ENCODE measurements at places on chromosomes 5 and 9.

GRCh38 chr5:76528547-76529331 lies 94.5 kb downstream of the F2RL2 start:
- no peak for DNase-seq

- DNase-seq = no peak
Measured at GRCh38 chr5:157187046-157187754, 6.6 kb downstream of the ITK start.

DNA sequence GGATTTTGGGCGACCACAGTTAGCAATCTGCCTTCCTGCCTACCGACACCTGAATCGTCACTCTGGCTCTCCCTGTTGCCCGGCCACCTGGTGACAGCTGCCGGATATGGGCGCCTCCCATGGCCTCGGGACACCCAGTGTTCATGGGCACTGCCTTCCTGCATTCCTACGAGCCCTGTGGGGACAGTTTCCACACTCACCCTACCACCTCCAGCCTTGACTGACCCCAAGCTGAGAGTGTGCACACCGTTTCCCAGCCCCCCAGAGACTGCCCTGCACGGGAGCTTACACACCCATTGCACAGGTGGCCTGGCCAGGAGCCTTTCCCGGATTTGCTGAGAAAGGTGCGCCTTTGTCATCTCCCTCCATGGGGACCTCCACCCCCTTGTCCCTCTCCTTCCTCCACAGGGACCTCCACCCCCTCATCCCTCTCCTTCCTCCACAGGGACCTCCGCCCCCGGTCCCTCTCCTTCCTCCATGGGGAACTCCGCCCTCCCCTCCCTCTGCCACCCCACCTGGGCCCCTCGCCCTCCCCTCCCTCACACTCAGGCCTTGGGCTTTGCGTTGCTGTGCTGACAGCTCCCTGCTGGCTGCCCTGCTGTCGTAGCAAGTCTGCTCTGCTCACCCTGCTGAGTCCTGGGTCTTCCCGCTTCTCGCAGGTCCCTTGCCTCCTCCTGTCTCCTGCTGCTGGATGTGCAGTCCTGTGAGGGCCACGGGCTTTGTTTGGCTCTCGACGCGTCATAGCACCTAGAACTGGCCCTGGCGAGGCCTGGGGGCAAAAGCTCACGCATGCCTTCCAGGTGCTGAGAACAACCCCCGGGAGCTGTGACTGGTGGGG lies 48.4 kb downstream of the MRPL36 start:
- DNase-seq = no peak

DNA sequence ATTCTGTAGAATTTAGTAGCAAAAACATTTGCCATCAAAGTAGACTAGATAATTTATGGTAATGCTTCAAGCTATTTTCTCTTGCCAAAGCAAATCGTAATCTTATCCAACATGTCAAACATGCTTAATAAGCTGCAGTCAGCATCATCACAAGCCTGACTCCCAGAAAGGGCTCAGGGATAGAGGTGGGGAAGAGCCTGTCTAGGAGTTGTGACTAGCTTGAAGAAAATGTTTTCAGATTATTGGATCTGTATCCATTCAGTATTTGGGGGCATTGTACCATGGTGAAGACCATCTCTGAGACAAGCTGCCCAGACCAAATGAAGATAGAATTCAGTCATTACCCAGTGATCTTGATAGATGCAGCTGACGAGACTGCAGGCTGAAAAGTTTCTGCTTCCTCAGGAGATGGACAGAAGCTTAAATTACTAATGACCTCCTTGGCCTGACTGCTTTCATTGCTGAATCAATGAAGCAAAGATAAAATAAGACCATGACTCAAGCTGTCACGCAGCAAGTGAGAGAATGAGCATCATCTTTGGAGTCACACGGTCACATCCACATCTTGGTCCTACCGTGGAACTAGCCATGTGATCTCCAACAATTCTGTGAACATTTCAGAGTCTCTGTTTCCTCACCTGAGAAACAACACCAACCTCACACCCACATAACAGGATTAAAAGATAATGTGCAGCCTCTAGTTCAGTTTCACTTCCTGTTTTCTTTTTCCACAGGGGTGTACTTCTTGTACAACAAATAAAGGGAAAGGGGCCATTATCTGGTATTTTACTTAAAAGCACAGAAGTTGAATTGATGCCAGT lies 9.4 kb downstream of the ERAP2 start:
- DNase-seq = no peak

GRCh38 chr5:2908086-2908485 lies 156.6 kb upstream of the IRX2 start:
- no peak for DNase-seq

DNA sequence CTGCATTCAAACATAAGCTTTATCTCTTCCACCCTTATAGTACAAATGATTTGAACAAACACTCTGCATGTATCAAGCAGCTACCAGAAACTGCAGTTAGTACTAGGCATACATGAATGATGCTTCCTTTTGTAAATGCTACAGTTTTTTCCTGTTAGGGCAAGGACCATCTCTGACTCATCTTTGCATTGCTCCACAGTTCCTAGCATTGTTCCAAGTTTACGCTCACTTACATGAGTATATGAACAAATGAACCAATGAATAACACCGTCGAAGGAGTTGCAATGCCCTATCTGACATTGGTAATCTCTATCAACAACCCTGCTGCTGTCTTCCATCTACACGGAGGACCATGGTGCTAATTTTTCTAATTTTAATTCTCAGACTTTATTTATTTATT lies 2.1 kb upstream of the ALDH7A1 start:
- DNase-seq = no peak

DNA sequence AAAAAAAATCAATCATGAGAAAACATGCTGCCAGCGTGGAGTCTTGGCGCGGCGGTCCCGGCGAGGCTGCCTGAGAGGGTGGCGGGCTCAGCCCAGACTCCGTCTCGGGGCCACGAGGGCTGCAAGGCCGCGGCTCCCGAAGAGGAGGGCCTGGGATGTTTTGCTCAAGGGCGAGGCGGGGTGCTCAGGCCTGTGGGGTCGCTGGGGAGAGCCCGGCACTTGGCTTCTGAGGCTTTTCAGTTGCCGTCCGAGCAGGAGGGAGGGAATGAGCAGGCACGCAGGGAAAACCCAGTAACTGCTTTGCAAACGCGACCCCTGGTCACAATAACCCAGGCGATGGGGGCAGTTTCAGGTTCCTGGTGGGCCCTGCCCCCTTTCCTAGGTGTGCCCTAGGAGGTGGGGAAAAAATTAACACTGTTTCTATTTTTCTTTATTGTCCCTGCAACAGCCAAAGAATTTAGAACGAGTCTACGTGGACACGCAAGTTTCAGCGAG lies 3.2 kb upstream of the IRX2 start:
- no peak for DNase-seq

GRCh38 chr9:83538172-83538889 lies at the start of gene FRMD3:
Gene FRMD3, minus strand, starts transcription at chr9:83538401. Its CDS starts 170 bp downstream, at chr9:83538231.
- peak; percentile 84 for DNase-seq

DNA sequence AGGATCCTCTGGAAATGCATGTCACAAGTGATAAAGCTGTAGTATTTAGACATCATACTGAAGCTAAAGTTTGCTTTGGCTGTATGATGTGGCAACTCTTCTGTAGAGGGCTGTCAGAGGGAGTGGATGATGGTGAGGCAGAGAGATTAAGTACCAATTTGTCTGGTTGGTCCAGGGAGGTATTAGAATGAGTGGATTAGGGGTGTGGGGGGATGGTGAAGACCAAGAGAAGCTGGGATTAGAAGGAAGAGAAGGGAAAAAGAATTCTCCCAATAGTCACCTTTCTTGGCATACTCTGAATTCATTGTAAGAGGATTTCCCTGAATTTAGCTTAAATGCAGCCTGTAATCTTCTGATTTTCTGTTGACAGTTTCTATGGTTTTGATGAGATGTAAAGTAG lies 3.6 kb downstream of the PCDHAC2 start:
- DNase-seq = no peak

DNA sequence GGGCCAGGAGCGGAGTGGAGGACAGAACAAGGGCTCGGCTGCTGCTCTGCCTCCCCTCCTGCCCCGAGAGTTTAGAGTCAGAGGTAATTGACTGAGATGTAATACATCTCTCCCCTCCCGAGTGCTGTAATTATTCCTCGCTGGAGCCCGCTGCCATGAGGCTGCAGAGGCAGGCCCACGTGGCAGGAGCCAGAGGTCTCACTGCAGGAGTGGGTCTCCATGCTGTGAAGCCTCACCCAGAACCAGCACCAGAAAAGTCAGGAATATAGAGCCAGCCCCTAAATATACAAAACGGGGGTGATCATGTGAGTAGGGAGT lies 2.5 kb downstream of the FAM163B start:
- DNase-seq = no peak

- no peak for DNase-seq
Measured at GRCh38 chr5:133317558-133317957, 265.7 kb downstream of the HSPA4 start.

GRCh38 chr5:164002214-164002613 lies 496.8 kb downstream of the MAT2B start:
- no peak for DNase-seq

- DNase-seq = no peak
Measured at GRCh38 chr5:115459855-115460341, 84.7 kb downstream of the FEM1C start.

DNA sequence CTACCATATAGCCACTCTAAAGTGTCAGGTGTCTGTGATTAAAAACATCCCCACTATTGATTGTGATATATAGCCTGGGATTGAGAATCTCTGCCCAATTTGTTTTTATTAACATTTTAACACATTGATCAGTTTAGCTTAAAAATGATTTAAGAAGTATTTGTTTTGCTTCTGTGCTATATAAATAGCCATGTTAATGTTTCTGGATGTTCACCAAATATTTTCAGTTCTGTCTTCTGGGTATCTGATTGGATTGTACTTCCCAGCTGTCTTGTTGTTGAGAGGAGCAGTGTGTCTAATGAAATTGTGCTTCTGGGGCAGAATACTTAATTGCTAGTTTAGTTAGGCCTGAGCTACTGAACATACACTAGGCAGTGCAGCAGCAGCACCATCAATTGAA lies 126.6 kb upstream of the TUSC1 start:
- no peak for DNase-seq

DNA sequence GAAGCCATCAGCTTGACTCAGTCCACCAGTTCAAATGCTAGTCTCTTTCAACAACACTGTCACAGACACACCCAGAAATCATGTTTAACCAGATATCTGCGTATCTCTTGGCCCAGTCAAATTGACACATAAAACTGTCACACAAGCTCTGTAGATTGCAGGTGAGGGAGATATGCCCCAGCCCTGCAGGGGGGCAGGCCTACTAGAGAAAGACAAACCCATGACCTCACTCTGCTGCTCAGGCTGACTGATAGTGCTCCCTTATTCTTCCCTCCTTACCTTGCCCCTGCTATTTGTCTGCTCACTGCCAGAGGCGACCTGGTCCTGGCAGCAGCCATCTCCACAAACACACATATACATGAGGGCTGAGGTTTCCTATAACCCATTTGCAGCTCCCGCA lies 351.3 kb downstream of the DRD1 start:
- DNase-seq = peak; percentile 50

DNA sequence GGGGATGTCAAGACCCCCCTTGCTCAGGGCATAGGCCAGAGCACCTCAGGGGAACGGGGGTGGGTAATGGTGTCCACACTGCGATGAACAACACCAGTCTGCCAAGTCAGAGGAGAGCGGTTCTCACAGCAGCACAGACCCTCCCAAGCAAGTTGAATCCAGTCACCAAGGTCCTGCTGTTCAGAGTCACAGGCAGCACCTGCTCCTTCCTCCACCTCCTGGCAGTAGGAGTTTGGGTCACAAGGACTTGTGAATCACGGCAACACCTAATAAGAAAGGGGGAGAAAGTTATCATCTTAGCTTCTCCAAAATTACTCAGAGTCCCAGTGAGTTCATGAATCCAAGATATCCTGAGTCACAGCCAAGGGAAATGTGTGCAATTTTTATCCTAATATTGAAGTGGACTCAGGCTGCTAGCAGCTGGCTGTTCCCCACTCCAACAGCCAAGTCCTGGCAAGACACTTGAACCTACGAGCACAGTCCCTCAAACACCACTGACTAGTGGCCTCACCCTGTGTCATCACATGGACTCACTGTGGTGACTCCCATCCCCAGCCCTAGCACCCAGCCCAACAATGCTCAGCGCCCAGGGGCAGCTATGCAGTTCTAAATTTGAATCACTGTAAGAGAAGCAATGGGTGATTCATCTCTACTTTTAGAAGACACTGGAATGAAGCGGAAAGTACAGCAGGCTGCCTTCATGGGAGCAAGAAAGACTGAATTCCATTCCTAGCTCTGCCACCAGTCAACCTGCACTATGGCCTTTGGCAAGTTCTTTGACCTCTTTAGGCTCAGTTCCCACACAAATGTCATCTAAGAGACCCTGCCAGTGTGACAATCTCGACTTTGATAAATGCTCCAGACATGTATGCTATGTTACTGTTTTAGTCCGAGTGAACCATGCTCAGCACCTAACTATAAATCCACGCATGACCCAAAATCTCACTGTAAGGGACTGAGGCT lies 113.7 kb downstream of the KLHL3 start:
- DNase-seq = no peak

DNA sequence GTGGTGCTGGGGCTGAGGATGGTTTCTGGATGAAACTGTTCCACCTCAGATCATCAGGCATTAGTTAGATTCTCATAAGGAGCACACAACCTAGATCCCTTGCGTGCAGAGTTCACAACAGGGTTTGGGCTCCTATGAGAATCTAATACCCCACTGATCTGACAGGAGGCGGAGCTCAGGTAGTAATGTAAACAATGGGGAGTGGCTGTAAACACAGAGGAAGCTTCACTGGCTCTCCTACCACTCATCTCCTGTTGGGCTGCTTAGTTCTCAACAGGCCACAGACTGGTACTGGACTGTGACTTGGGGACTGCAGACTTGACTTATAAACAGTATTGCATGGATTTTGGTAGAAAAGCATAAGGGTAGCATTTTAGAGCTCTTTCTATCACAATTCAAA lies 870.7 kb upstream of the CDH10 start:
- DNase-seq = no peak

DNA sequence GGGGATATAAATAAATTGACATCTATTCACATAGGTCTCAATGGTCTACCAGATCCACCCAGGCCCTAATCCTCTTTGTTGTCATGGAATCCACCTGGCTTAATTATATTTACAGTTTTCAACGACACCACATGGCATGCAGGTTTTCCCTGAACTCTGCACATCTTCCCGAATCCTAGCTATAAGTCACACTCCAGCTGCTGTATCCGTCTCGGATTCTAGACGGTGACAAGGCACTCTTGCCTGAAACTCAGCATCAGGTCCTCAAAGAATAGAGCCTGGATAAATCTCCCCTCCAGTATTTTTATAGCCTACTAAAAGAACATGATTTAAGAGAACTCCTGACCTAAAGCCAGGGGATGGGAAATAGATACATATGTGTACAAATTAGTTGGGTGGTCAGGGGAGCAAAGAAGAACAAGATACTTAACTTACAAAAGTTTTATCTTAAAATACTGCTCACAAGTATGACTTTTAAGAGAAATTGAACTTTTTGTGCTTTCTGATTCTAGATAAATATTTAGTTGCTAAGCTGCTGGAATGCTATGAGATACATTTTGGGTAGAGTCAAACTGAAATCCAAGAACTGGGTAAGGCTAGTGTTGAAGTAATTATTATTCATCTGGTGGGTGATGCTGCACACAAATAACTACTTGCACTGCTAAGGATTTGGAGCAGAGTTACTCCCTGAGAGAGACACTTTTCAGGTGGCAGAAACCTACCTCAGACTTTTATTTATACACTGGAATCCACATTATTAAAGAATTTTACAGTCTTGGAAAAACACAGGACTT lies 187.3 kb downstream of the EFNA5 start:
- no peak for DNase-seq

- DNase-seq = no peak
Measured at GRCh38 chr9:70123695-70124094, 80.0 kb downstream of the MAMDC2 start.

Measured in NCI-H510A (cell line).